ENCODE measurements at places on chromosomes 5 and 9.

DNA sequence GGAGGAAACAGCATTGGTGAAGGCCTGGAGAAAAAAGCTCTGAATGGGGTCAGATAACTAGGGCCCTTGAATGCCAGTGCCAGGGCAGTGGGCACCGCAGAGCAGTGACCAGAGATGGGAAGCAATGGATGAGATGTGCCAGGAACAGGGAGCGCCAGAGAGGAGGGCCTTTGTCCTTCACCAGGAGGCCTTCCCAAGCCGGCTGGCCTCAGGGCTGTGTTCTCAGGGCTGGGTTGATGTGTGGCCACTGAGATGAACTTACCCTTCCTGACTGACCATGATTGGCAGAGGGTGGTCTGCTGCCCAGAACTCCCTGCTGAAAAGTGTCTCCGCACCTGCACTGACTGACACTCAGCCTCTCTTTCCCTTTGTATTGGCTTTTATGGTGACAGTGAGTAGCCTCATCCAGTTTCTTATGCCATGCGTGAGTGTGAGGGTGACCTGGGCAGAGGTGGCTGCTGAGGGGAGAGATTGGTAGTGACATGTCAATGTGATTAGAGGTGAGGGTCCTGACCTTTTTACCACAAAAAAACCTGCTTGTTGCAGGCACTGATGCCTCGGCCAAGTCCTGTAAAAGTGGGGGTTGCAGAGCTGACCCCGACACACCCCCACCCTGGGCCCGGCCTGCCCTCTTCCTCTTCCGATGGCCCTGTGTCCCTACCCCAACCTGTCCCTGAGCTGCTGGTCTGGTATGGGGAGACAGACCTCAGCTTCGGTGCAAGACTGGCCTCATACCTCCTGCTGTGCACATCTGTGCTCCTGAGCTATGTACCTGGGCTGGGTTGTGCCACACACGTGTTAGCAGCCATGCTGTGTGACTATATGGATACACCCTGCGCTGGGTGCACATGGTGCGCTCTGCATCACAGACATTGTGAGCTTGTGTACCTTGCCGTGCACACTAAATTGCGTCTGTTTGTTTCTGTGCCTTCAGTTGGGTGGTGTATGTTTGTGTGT is 57.1 kb upstream of the PSD2 start:
- no peak for DNase-seq

DNA sequence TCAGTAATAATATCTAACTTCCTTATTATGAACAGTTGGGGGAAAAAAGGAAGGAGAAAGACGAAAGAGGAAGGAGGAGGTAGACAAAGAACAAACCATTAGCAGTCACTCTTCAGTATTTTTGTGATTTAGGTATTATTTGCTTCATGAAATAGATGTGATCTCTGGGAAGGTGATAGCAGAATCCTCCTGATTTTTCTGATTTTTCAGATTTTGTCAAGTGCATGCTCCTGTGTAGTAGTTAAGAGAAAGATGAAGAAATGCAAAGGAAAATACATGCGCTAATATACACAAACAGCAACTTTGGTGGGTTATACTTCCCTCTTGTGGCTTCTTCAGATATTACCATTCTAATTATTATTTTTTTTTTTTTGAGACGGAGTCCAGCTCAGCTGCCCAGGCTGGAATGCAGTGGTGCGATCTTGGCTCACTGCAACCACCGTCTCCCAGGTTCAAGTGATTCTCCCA is 31.6 kb downstream of the LMNB1 start:
- DNase-seq = no peak

DNA sequence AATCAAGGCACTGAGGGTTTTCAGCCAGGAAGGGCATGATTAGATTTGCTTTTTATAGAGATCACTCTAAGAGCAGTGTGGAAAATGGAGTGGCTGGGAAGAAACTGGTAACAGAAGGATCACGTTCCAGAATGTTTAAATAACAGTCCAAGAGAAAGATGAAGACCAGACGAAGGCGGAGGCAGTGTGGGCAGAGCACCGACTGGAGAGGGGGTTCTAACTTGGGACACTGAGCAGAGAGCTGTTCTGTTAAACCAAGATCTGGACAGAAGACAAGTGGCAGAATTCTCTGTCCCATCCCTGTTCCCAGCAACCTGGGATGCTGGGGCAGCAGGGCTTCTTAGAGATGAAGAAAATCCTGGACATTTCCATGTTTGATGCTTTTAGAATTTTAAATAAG is 249.1 kb upstream of the NR4A3 start:
- no peak for DNase-seq

DNA sequence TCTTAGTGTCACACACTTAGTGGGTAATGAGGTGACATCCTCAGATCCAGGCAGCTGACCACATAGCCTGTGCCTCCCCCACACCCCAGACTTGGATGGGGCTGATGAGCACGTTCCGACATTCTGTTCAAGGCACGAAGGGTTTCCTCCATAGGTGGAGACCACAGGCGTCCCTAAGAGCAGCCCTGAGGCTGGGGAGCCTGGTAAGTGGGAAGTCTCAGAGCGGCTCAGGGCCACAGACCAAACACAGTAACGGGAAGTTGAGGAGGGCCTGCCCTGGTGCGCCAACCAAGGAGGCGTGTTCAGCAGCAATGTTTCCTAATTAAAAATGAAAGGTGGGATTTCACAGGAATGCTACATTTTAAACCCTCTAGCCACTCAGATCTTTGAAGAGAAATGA is 102.3 kb upstream of the PHYKPL start:
- no peak for DNase-seq

GRCh38 chr5:73205305-73205704 is 32.3 kb downstream of the TMEM174 start:
- DNase-seq = no peak
